Upper lobe of left lung (tissue), 6 donors: ENCODE measurements at places on chromosomes 1 and 21. TPM values are rescaled to one million over a fixed set of nuclear protein-coding genes. Genes with fewer than 3 reads are reported as not detected.

GRCh38 chr1:202376247-202376646 is 27.7 kb downstream of the PPP1R12B start:
- no peak for DNase-seq

Gene KDM5B
- 94.0 TPM for total RNA-seq

- peak; percentile 67 for DNase-seq
Measured at GRCh38 chr21:43645136-43645891, 14.0 kb downstream of the HSF2BP start.

Gene OXCT2
- total RNA-seq = 0.76 TPM

Gene GPR25
- total RNA-seq = 0.49 TPM

GRCh38 chr1:106846656-106847055 is 209.8 kb upstream of the PRMT6 start:
- no peak for DNase-seq
